ENCODE measurements at places on chromosomes 11 and 22. TPM values are rescaled to one million over a fixed set of nuclear protein-coding genes. Genes with fewer than 3 reads are reported as not detected.

- H3K36me3 ChIP-seq, result peaks cover 4% of the 10 kb centered on the region
- H3K27me3 ChIP-seq, result no peaks in the 10 kb centered on the region
- DNase-seq, result no peak
- H3K4me3 ChIP-seq, result no peak overlapping the region
- no peak overlapping the region for H3K27ac ChIP-seq
Observed at GRCh38 chr11:77095551-77096490, 6.8 kb upstream of the OMP start.

Gene FAM83F
- total RNA-seq, result 1.4 TPM

Gene ABCG4
- total RNA-seq, result 1.6 TPM

DNA sequence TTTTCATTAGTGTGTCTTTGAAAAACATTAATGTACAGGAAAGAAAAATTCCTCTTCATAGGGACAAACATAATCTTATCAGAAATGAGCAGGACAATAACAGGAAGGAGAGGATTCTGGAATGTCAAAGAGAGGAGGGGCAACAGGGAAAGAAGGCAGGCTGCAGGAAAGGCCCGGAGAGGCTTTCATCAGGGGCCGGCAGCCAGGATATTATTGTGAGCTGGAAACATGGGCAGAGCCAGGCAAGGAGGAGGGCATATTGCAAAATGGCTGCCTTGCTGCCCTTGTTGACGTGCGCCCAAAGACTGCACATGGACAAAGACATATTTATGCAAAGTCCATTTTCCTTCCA, 433.7 kb downstream of the ETS1 start:
- H3K4me1 ChIP-seq, result peaks cover 11% of the 10 kb centered on the region
- DNase-seq, result no peak
- H3K27ac ChIP-seq, result no peak overlapping the region
- no peaks in the 10 kb centered on the region for H3K27me3 ChIP-seq
- no peak overlapping the region for H3K4me3 ChIP-seq

DNA sequence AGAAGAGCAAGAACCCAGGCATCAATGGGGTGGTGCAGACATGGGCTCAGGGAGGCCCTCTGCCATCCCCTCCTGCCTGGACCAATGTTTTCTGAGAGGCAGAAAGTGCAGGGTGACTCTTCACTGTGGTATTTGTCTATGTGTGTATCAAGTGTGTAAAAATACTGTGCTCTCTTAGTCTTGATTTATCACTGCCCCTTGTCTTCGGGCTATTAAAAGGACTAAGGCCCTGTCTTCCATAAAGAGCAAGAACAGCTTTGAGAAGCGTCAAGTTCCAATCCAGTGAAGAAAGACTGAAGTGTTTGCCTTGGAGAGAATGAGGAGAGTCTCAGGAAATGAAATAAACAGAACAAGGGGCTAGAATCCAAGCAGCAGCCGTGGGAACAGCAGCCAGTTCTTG, 14.4 kb downstream of the PRSS23 start:
- no peaks in the 10 kb centered on the region for H3K27me3 ChIP-seq
- H3K4me1 ChIP-seq, result peaks cover 44% of the 10 kb centered on the region
- no peak overlapping the region for H3K4me3 ChIP-seq
- H3K36me3 ChIP-seq, result no peaks in the 10 kb centered on the region

DNA sequence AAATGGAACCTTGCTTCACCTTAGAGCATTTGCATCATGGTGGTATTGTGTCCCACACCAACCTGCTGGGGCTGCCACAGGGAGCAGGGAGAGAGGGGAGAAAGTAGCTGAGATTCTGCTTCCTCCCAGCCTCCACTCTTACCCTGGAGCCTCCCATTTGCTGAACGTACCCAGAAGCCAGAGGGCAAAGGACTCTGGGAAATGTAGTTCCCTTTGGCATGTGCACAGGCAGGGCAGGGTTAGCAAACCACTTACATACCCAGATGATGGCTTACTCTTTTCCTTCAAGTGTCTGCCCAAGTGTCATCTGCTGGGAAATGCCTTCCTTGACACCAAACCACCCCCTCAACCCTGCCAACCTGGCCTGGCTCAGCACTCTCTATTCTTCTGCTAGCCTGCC, 16.9 kb downstream of the SMIM38 start:
- H3K36me3 ChIP-seq, result no peaks in the 10 kb centered on the region
- no peak overlapping the region for H3K27ac ChIP-seq
- no peak overlapping the region for H3K4me3 ChIP-seq
- H3K4me1 ChIP-seq, result no peaks in the 10 kb centered on the region

- no peak for DNase-seq
- no peak overlapping the region for H3K4me3 ChIP-seq
- H3K36me3 ChIP-seq, result peaks cover 69% of the 10 kb centered on the region
- no peak overlapping the region for H3K27ac ChIP-seq
- H3K27me3 ChIP-seq, result no peaks in the 10 kb centered on the region
Observed at GRCh38 chr22:27848005-27848404, 46.4 kb upstream of the MN1 start.

All from heart right ventricle (tissue), 16 donors.